ENCODE measurements at places on chromosomes 7 and 10.

DNA sequence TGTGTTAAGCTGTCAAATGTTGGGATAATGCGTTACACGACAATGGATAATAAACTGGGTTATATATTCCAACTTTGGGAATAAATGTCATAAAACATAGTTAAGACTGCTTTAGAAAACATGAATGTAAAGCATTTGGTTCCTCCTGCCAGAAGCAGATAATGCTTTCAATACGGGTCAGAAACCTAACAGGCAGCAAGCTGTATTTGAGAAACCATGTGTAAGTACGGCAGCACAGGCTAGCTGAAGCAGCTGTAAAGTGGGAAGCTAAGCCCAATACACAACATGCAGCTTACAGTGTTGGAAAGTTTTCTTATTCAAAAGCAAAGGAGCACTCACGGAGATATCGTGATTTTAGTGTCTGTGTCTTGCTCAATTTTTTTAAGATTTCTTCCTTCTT lies 46.5 kb downstream of the MALSU1 start:
- no peak for ATAC-seq

- peak; percentile 91 for ATAC-seq
These were observed 172.3 kb upstream of the ADO start for GRCh38 chr10:62632071-62632809.

GRCh38 chr10:20877986-20878983 lies 18.8 kb downstream of the NEBL start:
- no peak for ATAC-seq

DNA sequence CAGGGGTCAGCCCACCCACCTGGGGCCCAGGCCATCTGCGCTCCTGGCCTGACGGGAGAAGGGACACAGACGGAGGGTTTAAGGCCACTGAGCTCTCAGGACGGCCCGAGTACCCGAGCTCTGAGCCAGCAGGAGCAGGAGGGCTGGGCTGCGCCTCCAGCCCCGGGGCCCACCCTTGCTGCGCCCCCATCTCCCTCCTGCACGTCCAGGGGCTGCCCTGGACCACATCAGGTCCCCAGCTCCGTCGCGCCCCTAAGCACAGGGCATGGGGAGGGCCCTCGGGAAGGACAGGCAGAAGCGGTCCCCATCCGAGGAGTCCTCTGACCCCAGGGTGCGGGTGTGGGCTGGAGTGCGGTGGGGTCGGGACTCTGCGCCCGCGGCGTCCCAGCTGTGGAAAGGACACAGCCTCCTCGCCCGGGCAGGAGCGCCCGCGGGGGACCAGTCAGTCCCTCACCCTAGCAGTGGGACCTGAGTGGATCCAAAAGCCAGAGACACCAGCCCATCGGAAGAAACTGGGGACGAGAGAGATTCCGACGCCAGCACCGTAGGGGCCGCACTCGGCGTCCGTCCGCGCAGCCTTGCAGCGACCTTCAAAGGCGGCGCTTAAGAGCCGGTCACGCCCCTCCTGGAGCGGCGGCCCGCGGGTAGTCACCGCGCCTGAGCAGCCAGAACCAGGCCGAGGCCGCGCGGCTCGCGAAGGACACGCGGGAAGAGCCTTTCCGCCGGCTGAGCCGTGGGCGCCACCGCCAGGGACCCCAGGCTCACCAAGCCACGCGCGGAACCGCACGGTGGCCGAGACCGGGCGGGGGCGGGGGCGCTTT lies 15.9 kb downstream of the CAMK2B start:
- ATAC-seq, result peak; percentile 70

DNA sequence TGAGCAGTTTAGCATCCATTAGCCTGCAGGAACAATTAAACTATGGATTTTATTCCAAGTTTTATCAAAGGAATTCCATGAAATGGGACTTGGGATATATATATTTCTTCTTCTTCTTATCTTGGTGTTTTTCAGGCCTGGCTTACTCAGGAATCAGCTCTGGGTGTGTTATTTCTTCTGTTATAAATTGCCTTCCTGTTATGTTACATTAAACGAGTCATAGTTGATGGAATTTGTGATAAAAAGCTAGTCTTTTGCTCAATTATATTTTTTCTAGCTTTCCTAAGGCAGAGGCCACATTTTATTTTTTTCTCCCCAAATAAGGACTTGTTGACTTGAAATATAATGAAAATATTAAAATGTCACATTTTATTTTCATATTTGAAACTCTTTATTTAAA lies 141.3 kb downstream of the EPC1 start:
- no peak for ATAC-seq

DNA sequence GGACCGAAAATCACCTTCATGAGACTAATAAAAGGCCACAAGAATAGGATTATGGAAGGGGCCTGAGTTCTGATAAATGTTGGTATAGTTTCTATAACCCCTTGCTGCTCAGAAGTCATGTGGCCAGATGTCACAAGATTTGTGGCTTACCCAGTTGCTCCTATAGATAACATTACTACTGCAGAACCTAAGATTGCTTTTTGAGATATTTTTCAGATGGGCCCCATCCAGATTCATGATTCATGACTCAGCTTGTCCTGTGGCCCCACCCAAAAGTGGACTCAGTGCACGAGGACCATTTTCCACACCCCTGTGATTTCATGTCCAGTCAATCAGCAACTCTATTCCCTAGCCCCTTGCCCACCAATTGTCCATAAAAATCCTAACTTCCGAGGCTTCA lies 209.0 kb downstream of the ACTR3B start:
- ATAC-seq, result no peak

DNA sequence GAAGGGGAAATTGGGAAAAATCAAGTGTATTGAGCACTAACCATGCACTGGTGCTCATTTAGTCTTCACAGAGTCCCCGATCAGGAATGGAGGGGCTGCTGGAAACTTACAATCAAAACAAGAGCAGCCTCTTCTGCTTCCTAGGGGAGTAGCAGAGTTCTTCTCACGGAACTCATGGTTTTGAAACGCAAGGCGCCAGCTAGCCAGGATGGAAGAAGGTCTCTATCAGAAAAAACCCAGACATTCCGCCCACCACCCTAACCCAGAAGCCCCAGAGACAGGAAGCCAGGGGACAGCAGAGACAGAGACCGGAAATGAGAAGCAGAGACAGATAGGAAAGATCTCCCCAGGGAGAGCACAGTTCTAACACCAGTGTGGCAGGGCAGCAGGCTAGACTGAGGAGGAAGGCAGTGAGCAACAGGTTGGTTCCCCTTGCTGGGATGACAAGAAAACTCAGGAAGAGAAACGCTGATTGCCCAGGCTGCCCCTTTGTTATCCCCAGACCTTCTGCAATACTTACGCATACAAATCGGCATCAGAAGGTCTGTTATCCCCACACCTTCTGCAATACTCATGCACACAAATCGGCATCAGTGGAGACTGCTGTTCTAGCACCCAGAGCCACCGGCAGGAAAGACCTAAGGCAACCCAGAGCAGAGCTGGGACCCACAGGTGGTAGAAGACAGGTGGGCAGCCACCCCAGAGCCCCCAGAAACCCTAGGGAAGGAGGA lies 99.2 kb downstream of the CPXM2 start:
- no peak for ATAC-seq

DNA sequence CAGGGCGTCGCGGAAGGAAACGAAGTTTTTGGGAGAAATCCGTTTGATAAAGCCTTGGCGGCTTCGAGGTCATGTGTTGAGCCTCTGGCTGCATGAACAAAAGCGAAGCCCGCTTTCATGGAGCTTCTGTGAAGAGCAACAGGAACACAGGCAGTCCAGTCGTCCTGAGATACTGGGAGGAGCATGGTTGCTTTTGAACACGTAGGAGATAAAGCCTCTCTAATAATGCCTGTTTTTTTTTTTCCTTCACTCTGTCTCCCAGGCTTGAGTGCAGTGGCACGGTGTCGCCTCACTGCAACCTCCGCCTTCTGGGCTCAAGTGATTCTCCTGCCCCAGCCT lies 473 bp upstream of the ZNF32 start:
- no peak for ATAC-seq

GRCh38 chr10:116985611-116986010 lies 19.4 kb downstream of the SHTN1 start:
- ATAC-seq, result no peak

DNA sequence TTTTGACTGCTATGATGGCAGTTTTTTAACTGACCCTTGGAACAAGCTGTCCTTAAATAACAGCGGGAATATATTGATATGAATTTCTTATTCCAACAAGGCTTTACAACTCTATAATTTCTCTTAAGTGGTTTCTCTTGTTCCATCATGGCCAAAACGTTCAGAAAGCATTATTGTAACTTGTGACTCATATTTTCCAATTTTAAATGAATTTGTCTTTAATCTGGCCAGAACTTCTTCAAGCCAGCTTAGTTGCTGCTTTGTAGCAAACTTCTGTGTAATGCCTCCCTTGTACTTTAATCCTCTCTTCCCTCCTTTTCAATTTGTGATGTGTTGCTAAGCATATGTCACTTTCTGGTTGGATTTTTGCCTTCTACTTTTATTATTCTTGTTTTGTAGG lies 271.9 kb downstream of the KIF20B start:
- no peak for ATAC-seq

- no peak for ATAC-seq
These were observed 536.6 kb upstream of the GALNT17 start for GRCh38 chr7:70595370-70595754.

DNA sequence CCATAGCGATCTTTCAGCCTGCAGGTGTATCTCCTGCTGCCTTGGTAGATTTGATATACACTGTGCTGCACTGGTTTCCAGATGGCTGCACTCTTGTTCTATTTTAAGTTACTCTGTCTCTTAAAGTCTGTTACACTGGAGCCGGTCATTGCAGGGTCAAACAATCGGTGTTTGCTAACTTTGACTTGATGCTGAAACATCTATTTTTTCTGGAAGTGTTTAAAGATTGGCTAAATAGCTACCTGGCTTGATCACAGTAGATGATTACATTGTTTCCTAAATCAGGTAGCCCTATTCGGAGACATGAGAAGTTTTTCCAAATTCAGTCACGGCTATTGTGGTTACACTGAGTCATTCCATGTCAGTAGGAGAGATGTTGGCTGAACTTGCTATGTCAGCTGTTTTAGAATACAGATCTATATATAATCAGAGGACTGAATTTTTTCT lies 574.8 kb downstream of the ETV1 start:
- ATAC-seq, result no peak

DNA sequence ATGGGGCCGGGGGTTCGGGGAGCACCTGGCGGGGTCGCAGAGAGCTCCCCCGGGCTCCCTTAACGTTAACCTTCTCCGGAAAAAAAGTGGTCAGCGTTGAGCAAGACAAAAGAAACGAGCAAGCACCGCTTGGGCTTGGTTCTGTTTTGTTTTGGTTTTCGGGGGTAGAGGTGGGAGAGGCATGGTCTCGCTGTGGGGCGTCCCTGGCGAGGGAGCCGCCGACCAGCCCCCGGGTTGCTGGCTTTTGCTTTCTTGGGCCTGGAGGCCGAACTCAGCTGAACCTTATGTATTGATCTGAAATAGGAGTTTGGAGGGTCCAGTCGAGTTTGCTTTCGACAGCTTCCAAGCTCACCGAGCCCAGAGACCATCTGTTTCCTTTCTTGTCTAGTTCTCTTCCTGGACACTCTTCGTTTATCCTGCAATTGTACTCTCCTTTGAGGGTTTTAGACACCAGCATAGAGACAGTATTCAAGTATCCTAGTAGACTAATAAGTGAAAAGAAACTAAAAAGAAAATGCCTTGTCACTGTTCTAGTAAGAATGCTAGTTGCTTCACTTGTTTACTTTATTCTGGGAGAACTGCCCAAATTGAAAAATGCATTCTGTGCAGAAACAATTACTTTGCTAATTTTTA lies 980 bp downstream of the FHIP2A start:
- peak; percentile 5 for ATAC-seq

DNA sequence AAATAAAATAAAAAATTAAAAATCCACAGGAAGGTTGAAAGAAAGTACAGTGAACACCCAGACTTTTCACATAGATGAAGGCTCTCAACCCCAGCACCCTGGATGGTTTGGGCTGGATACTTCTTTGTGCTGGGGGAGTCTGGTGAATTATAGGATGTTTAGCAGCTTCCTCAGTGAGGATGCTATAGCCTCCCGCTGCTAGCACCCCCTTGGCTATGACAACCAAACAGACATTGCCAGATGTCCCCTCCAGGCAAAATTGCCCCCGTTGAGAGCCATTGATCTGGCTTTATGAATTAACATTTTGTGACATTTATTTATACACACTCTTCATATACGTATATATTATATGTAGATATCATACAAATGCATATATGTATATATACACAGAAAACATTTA lies 21.6 kb downstream of the SMKR1 start:
- no peak for ATAC-seq

GRCh38 chr7:1845536-1846311 lies 175.6 kb downstream of the ELFN1 start:
- ATAC-seq, result no peak

DNA sequence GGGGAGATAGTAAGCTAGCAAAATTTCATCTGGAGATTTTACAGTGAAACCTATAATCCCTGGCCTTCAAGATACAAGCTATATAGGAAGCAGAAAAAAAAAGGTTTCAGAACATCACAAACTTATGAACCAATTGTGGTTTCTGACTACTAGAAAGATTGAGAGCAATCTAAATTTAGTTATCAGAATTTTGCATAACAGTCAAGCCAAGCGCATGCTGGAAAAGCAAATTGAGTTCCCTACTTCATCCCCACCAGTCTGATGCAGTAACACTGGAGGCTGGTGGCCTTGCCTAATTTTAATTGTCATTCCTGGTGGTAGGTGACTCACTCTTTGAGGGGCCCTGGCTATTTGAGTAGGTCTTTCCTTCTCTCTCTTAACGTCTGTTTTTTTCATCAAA lies 46.3 kb upstream of the ELMO1 start:
- no peak for ATAC-seq

GRCh38 chr10:11097686-11098085 lies 80.0 kb downstream of the CELF2 start:
- ATAC-seq, result peak; percentile 58

DNA sequence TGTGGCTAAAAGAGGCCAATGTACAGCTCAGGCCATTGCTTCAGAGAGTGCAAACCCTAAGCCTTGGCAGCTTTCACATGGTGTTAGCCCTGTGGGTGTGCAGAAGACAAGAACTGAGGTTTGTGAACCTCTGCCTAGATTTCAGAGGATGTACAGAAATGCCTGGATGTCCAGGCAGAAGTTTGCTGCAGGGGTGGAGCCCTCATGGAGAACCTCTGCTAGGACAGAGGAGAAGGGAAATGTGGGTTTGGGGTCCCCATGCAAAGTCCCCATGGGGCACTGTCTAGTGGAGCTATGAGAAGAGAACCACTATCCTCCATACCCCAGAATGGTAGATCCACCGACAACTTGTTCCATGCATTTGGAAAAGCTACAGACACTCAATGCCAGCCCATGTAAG lies 12.4 kb downstream of the SORCS1 start:
- ATAC-seq, result no peak

DNA sequence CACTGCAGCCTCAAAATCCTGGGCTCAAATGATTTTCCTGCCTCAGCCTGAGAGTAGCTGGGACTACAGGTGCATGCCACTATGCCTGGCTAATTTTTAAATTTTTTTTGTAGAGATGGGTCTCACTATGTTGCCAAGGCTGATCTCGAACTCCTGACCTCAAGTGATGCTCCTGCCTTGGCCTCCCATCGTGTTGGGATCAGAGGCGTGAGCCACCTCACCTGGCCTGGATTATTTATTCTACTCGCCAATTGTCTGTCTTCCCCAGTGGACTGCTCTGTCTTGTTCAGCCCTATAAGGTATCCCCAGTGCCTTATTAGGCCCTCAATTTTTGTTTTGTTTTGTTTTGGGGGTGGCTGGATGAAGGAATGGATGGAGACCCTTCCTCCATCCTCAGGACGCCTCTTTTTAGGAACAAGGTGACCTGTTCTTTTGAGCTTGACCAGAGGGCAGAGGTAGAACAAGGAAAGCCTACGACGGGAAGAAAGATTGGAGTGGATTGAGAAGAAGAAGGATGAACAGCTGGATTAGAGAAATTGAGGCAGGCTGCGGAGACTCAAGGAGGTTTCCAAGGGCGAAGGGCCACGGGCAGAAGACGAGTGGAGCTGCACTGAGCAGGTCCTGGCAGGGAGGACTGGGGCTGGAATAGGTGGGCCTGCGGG lies 541 bp upstream of the DENND10 start:
- no peak for ATAC-seq

All from activated CD4-positive, CD25-positive, alpha-beta regulatory T cell treated with anti-CD3 and anti-CD28 coated beads, Interleukin-2, amount 50 U/mL, for 24 hours (primary cell).